Cerebellar nuclear complex (tissue), 1 donor: ENCODE measurements at places on chromosomes 1 and 21.

DNA sequence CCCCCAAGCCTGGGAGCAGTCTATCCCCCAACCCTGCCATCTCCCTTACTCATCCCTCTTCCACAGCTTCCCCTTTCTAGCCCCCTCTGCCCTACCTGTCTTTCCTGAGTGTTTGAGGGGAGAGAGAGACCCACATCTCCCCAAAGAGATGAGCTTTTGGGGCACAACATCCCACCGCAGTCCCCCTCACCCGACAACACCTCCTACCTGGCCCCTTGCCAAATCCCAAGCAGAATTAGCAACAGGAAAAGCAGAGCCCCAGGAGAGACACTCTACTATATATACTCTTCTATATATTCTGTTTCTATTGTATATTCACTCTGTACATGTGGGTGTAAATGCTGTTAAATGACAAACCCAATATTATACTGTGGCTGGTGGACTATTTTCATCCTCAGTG is 9.9 kb upstream of the KCNC4 start:
- DNase-seq: no peak

DNA sequence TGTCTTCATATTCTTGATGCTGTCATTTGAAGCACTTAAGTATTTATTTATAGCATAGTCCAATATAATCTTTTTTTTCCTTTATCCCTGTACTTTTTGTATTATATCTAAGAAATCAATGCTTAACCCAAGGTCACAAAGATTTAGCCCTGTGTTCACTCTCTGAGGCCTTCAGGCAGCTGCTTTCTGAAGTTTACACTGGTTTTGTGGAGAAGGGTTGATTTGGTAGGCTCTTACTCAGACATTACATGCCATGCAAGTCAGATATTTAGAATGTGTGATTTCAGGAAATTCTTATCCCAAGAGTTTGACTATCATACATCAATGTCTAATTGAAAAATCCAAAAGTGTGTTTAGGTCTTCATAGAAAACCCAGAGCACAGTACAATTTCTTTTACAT is 56.3 kb downstream of the PALMD start:
- DNase-seq: no peak

- DNase-seq: no peak
Observed at GRCh38 chr1:103197216-103197615, 88.9 kb upstream of the COL11A1 start.

- DNase-seq: no peak
Observed at GRCh38 chr1:243413431-243414151, 157.8 kb downstream of the SDCCAG8 start.

- DNase-seq: no peak
Observed at GRCh38 chr1:231028682-231029081, 11.4 kb downstream of the FAM89A start.

GRCh38 chr1:171460018-171460620 is 25.2 kb upstream of the PRRC2C start:
- no peak for DNase-seq

GRCh38 chr1:27478098-27478497 is 11.9 kb downstream of the WASF2 start:
- no peak for DNase-seq

DNA sequence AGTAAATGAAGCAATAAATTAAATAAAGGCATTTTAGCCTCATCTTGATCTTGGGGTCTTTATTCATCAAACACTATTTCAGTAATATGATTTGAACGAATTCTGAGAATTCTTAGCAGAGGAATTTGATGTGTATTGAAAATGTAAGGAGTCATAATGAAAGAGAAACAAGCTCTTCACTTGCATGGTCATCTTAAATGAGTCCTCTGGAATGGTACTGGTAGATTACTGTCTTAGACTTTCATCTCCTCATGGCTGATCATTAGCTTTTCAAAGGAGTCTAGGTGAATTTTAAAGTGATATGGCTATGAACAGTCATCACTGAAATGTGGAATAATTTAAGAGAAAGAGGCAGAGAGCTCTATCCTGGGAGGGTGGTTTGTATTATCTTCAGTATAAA is 30.0 kb downstream of the PRRC2C start:
- DNase-seq: no peak
